HCEC 1CT (cell line): ENCODE measurements at places on chromosomes 6 and 20.
A peak's percentile ranks its signal among the peaks of the same experiment; 100 is the strongest.

DNA sequence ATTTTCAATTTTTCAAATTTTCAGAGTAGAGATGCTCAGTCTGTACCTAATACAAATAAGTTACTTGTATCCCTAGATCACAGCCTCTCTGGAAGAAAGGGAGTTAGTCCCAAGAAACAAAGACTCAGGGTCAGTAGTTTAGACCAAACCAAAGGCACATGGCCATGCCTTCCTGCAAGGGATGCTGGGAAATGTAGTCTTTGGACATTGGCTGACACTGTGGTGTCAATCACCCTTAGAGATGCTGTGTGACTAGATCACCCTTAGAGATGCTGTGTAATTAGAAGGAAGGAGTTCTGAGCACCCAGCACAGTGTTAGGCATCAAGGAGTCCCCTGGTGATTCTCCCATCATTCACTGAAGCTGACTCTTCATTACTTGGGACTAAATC lies 202.1 kb downstream of the NFATC2 start:
- DNase-seq = no peak

GRCh38 chr6:33633462-33634158 lies 12.5 kb downstream of the ITPR3 start:
- peak; percentile 72 for DNase-seq

- DNase-seq = no peak
Measured at GRCh38 chr6:33817489-33817888, 13.7 kb upstream of the MLN start.

- DNase-seq = no peak
Measured at GRCh38 chr6:5999688-6000608, 6.8 kb downstream of the NRN1 start.

GRCh38 chr6:75613056-75613501 lies 11.4 kb downstream of the SENP6 start:
- no peak for DNase-seq

DNA sequence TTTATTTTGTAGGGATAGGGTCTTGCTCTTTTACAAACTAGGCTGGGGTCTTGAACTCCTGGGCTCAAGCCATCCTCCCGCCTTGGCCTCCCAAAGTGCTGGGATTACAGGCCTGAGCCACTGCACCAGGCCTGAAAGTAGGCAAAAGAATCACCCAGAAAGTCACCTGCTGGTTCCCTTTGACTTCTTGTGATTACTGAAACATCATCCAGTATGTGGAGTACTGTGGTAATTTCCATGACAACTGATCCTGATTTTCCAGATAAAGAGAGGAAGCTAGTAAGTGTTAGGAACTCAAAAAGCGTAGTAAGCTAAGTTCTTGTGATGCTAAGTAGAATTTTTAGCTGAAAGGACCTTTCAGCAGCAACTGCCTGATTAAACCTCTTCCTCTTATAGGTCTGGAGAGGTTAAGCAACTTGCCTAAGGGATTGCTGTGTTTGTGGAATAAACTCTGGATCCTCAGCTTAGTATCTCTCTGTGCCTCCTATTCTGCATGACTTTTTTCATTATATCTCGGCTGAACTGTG lies 16.8 kb downstream of the RALY start:
- DNase-seq = no peak

GRCh38 chr6:3327403-3327802 lies 68.7 kb downstream of the PSMG4 start:
- no peak for DNase-seq

GRCh38 chr20:1819311-1820137 lies 75.7 kb upstream of the SIRPA start:
- no peak for DNase-seq
